Esophagus squamous epithelium (tissue), 5 donors: ENCODE measurements at places on chromosomes 12 and 14. TPM values are rescaled to one million over a fixed set of nuclear protein-coding genes. Genes with fewer than 3 reads are reported as not detected.

KLRC1 gene
- total RNA-seq = not detected

RPGRIP1 gene
- total RNA-seq = not detected

FAIM2 gene
- 0.19 TPM for total RNA-seq

PDZRN4 gene
- total RNA-seq = 0.38 TPM

GPD1 gene
- total RNA-seq = 0.53 TPM
